ENCODE measurements at places on chromosomes 3 and 15. TPM values are rescaled to one million over a fixed set of nuclear protein-coding genes. Genes with fewer than 3 reads are reported as not detected.

DNA sequence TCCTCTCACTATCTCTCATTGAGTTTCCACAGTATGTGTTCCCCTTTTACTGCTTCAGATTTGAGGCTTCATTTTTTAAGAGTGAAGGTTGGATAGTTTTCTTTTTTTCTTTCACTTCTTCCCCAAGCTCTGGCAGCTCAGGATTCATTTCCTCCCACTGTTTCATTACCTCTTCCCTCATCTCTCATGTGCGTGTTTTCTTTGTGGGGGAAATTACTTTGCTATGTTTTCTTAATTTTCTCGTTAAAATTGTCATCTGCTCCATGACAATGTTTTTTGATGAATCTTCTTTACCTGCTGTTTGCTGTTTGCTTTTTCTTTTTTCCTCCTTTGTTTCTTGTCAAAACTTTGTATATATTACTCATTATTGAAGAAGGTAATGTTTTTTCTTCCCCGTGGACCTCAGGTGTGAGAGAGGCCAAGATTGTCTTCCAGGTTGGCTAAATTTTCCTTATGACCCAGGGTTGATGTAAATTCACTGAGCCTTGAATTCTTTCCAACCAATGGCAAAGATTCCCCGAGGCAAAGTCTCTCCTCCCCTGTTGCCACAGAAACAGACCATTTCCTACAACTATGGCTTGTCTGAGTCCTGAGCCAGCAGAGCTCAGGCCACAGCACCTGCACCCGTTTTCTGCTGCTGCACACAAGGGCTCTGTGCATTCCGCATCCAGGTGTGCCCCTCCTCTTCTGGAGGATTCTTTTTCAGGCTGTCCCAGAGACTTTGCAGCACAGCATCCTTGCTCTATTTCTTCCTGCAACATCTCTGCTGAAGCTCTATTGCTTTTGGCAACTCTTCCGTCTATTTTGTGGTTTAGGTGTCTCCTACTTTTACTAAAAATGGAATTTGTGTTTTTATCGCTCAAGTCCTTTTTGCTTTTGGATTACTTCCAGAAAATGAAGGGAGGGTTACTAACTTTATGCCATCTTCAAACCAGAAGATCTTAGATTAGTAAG is 66.1 kb downstream of the NOX5 start:
- H3K27me3 ChIP-seq = no peaks in the 10 kb centered on the region
- H3K36me3 ChIP-seq = no peaks in the 10 kb centered on the region
- H3K27ac ChIP-seq = peak overlapping the region; percentile 78
- H3K4me3 ChIP-seq = no peak overlapping the region
- H3K4me1 ChIP-seq = peaks cover 32% of the 10 kb centered on the region

- no peak overlapping the region for H3K4me3 ChIP-seq
- no peaks in the 10 kb centered on the region for H3K4me1 ChIP-seq
- DNase-seq = no peak
- H3K27ac ChIP-seq = no peak overlapping the region
These were observed 58.4 kb upstream of the GYG1 start for GRCh38 chr3:148932972-148933371.

DNA sequence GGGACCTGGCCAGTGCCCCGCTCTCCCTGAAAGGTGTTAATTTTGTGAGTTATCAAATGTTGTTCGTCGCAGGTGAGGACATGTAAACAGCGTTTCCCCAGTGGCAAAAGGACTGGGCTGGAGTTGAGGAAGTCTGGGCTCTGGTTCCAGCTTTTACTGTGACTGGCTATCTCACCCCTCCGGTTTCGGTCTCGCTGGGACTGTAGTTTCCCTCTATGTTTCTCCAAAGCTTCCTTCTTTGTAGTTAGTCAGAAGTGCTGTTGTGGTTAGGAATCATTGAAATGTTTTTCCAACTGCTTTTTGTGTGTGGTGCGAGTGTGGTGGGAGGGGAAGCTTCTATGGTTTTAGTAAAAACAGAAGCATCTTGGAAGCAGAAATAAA is 990 bp upstream of the CLDN1 start:
- peaks cover 15% of the 10 kb centered on the region for H3K4me1 ChIP-seq
- no peak overlapping the region for H3K27ac ChIP-seq
- no peak for DNase-seq
- peaks cover 4% of the 10 kb centered on the region for H3K27me3 ChIP-seq
- no peaks in the 10 kb centered on the region for H3K36me3 ChIP-seq

DNA sequence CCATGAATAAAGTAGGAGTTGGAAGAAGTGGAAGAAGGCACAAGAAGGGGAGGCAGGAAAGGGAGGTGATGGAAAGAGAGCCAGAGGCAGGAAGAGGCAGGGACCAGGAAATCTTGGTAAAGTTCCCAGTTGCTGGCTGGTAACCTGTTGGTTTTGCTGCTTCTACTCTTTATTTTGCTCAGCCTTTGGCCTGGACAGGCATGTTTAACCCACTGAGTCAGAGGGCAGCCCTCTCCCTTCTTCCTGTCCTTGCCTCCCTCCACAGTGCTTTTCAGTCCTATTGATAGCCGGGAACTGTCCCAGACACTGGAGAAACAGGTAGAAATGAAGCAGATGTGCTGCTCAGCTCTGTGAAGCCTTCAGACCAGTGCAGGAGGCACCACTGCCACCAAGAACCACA is 43.4 kb upstream of the APEH start:
- no peak overlapping the region for H3K4me3 ChIP-seq
- no peak for DNase-seq
- H3K27me3 ChIP-seq = no peaks in the 10 kb centered on the region
- no peaks in the 10 kb centered on the region for H3K36me3 ChIP-seq
- no peaks in the 10 kb centered on the region for H3K4me1 ChIP-seq

PLA2G4D gene
- total RNA-seq = not detected

DNA sequence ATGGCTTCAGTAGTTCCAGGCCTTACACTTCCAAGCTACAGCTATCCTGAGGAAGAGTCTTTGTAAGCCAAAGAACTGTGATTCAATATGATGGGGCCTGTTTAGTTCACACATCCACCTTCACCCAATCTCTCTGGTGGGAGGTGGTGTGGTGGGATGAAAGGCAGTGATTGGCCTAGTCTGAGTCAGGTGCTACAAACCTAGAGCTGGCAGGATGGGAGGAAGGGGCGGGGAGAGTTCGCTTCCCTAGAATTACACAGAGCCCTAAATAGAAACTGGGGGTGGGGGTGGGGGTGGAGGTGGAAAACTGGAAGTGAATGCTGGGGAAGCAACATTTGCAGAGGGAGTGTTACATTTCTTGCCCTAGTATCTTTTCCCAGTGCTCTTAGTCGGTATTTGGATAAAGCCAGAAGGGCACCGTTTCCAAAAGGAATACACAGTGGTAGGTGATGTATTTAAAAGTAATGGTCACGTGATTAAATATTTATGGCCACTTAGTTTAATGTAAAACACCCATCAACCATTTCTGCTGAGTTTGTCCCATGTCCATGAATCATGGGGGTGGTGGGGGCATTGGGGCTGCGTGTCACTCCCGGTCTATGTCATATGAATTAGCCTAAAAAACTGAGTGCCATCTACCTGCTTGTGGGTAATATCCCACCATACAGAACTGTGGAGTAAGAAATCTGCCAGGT is 247.6 kb upstream of the PROK2 start:
- H3K4me3 ChIP-seq = no peak overlapping the region
- no peaks in the 10 kb centered on the region for H3K36me3 ChIP-seq
- no peak overlapping the region for H3K27ac ChIP-seq
- no peaks in the 10 kb centered on the region for H3K27me3 ChIP-seq
- H3K4me1 ChIP-seq = no peaks in the 10 kb centered on the region

All from upper lobe of right lung (tissue), 1 donor.